ENCODE measurements at places on chromosomes 7 and 10.

DNA sequence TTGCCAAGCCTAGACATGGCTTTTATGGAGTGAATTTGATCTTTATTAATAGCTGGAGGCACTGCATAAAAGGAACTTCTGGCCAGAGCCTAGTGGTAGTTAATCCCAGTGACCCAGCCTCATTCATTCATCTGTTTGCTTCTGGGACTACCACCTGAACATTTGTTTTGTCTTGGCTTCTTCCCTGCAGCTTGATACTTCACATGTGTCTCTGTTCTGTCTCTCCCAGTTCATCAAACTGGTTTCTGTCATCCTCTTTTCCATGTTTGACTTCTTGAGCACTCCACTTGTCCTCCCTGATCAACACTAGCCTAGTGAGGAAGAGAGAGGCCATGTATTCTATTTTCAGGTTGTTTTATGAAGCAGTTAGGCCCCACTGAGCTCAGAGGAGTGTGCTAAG lies 163.6 kb downstream of the NRG3 start:
- DNase-seq = no peak

- DNase-seq = peak; percentile 25
Observed at GRCh38 chr7:99393355-99394187, 14.8 kb downstream of the PDAP1 start.

DNA sequence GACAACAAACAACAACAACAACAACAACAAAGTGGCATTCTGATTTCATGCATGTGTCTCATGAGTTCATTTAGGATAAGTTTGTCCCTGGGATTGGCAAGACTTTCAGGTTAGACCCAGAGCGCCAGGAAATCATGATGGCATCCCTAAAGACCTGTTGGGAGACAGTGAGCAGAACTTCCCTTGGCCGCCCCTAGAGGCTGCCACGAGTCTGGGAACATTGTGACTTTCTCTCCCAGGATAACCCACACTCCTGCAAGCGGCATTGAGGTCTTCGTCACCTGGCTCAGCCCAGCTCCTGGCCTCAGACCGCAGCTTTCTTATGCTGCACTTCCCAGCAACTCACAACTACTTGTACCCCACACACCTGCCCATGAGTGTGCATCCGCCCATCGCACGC lies 80.5 kb upstream of the RNF32 start:
- no peak for DNase-seq

DNA sequence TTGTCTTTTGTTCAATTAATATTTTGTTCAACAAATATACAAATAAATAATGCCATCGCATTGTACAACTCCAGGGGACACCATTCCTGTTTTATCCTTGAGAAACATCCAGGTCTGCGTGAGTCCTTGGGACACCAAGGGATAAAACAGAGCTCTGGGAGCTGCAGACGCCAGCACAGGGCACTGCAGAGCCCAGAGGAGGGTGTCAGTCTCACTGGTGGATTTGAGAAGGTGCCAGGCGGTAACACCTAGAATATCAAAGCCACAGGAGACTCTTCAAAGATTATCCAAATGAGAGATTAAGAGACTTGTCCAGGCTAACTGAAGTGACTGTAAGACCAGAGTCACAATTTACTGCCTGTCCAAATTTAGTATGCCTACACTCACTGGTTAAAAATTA lies 55.3 kb downstream of the TEX36 start:
- no peak for DNase-seq

DNA sequence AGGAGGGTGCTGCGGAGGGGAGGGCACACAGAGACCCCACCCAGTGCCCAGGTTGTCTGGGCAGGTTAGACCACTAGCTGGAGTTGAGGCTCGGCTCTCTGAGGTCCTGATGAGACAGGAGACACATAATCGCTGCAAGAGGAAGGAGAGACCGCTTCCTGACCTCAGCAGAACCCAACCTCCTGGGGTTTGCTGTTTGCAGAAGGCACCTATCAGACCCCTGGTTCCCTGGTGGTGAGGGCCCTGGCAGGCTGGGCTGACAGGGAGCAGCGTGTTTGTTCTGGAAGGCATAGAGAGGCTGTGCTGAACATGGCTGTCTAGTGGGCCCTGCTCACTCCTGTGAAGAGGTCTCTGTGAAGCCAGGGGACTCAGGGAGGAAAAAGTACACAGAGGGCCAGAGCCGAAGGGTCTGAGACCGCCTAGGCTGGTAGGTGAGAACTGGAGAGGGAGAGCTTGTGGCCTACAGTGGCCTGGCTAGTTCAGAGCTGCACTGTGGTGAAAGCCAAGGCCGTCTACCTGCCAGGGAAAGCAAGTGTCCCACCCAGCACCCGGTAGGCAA lies 39.4 kb upstream of the NPFFR1 start:
- no peak for DNase-seq

DNA sequence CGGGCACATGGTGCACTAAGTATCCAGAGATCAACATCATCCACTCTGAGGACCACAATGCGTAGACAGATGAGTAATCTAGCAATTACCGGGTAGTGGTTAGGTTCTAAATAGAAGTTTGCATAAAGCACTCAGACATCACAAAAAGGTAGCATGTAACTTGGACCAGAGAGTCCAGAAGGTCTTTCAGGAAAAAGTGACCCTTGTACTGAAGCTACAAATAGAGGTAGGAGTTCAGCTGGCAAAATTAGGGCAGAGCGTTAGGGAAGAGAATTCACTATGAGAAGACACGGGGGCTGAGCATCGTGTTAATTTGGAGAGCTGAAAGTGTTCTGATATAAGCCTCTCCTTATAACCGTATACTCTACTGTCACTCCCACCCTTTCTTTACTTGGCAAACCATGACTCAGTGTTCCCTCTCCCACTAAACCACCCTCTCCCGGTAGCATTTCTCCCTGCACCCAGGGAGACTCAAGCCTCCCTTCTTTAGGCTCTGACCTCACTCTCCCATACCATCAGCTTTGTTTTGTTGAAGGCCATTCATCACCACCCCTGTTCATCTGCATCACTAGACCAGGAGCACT lies 222.2 kb upstream of the FZD1 start:
- no peak for DNase-seq

- DNase-seq = no peak
Observed at GRCh38 chr7:26590709-26591108, 273.7 kb downstream of the SKAP2 start.

GRCh38 chr7:80309377-80309776 lies 174.7 kb downstream of the GNAI1 start:
- DNase-seq = no peak
